ENCODE measurements at places on chromosomes 2 and 18.
A peak's percentile ranks its signal among the peaks of the same experiment; 100 is the strongest.

- DNase-seq, result no peak
Observed at GRCh38 chr2:29233428-29233827, 118.2 kb downstream of the CLIP4 start.

DNA sequence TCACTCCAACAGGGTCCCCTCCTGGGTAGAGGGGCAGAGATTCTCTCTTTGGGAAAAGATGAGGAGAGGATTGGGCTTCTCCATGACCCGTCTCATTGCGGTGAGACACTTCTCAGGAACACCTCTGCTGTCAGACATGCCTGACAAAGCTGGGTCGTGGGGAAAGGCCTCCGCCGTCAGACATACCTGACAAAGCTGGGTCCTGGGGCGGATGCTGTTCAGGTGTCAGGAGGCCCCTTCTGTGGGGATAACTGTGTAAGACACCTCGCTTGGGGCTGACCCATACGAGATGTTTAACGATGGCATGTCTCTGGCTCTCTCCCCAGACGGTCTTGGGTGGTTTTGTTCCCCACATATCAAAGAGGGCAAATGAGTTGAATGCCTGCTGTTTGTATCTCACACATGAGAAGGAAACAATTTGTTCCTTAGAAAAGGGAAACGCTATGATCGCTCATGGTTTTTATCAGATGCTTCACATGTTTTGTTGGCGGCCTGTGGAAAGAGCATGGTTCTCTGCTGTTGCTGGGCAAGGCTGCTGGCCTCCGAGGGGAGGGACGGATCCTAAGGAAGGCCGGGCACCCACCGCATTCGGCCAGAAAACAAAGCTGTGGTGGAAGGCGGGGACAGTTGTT lies 40.8 kb upstream of the PXDN start:
- DNase-seq, result no peak

DNA sequence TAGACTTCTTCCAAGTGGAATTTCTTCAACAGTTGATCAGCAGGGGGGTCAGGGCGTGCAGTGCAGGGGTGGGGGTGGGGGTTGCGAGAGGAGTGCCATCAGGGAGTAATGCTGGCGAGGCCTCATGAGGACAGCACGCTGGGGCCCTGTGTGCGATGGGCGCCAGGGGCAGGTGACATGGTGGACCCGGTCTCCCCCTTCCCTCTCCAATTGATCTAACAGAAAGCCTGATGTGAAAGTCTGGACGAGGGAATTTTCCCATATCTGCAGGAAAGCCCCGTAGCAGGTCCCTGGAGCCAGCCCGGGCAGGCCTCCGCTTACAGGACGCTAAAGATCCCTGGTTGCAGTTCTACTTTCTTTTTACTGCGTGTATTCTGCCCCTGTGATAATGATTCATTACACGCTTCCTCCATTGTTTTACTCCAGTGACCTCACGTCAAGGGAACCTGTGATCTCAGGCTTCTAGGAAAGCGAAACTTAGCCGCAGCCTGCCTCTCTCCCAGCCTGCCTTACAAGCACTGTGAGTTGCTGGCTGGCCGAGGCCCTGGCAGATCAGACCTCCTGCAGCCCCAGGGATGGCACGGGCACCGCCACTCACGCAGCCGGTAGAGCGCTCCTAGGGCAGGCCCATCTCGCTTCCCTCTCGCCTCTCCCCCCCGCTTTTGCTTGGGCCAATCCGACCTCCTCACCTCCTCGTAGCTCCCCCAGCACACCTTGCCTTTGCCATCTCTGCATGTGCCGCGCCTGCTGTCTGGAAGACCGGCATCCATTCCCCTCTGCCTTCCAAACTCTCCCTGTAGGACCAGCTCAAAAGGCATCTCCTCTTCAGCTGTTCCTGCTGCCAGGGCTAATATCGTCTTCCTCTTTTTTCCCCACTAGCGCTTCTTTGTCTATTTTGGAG lies 19.2 kb downstream of the NEURL3 start:
- peak; percentile 72 for DNase-seq

DNA sequence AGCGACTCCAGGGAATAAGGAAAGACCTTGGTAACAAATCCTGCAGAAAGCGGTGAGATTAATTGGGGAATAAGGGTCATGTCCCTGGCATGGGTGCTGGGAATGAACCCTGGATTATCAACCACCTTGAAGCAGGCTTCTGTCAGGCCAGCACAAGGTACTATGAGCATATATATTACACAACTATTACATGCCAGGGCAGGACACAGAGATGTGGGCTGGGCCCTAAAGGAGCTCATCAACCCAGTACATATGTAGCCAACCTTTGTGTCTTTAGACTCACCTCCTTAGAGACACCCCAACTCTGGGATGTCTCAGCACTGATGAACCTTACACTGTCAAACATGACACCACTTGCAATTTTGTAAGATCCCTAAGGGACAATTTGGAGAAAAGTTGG lies 3.4 kb downstream of the SFXN5 start:
- DNase-seq, result no peak

DNA sequence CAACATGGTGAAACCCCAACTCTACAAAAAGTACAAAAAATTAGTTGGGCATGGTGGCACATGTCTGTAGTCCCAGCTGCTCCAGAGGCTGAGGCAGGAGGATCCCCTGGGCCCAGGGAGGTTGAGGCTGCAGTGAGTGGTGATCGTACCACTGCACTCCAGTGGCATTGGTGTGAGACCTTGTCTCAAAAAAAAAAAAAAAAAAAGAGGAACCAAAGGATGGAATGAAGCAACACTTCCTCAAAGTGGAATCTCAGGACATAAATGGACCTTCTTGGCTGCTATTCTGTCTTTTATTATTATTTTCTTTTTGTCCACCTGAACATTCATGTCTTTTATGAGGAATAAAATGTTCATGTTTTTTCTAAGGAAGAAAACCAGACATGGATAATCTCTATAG lies 13.7 kb downstream of the GEMIN6 start:
- no peak for DNase-seq

DNA sequence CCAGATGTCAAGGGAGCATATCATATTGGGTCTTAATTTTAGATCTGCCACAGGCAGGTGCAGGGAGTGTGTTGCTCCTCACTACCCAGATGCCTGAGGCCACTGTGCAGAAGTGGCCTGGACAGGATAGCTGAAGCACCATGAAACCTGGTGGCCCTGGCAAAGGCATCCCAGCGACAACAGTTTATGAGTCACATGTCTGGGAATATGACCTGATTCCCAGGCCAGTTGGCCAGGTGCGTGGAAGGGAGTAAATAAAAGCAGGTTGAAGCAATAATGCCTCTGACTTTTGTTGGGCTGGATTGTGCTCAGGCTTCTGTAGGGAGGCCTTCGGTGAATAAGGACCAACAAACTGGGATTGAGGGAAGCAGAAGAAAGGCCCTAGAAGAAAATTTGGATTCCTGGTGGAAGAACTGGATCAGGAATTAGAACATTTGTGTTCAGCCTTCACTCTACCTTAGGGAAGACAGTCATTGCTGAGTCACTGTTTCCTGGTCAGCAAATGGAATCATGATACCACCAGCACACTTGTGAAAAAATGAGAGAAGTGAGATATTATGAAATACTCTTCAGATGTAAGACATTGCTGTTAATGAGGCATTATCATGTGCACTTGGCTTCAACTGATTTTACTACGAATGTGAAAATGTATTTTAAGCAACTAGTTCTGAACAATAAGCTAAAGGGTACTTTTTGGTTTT lies 78.4 kb upstream of the ZNF516 start:
- DNase-seq, result peak; percentile 40

GRCh38 chr2:241198381-241199279 lies 10.2 kb downstream of the ANO7 start:
- DNase-seq, result no peak

DNA sequence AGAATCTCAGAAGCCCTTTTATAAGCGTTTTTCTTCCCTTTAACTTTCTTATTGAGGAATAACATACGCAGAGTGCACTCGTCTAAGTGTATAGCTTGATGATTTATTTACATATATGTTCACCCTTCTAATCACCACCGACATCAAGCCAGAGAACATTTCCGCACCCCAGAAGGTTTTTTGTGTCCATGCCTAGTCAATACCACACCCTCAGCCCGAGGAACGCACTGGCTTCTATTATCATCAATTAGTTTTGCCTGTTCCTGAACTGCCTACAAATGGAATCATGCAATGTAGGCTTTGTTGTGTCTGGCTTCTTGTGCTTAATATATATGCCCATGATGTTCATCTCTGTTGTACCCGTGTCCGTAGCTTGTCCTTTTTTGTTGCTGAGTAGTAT lies 27.7 kb downstream of the SDC1 start:
- no peak for DNase-seq

- DNase-seq, result no peak
Observed at GRCh38 chr2:134305109-134305491, 51.2 kb downstream of the MGAT5 start.

GRCh38 chr2:140695155-140695554 lies 1435.7 kb downstream of the LRP1B start:
- peak; percentile 69 for DNase-seq

DNA sequence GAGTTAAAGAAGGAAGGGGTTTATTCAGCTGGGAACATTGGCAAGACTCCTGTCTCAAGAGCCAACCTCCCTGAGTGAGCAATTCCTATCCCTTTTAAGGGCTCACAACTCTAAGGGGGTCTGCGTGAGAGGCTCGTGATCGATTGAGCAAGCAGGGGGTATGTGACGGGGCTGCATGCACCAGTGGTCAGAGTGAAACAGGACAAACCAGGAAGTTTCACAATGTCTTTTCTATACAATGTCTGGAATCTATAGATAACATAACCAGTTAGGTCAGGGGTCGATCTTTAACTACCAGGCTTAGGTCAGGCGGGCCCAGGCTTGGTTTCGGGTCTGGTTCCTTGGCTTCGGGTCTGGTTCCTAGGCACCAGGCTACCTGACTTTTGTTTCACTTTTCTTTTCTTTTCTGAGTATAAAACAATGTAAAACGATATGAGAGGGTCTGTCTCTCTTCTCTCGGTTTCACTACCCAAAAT lies 30.1 kb upstream of the LIPG start:
- no peak for DNase-seq

GRCh38 chr2:223056701-223057418 lies 4.9 kb downstream of the KCNE4 start:
- DNase-seq, result no peak

- no peak for DNase-seq
Observed at GRCh38 chr2:40284797-40285196, 167.1 kb downstream of the SLC8A1 start.

GRCh38 chr2:118386641-118387302 lies 298.5 kb downstream of the INSIG2 start:
- peak; percentile 91 for DNase-seq

GRCh38 chr2:141439524-141439923 lies 691.3 kb downstream of the LRP1B start:
- no peak for DNase-seq

DNA sequence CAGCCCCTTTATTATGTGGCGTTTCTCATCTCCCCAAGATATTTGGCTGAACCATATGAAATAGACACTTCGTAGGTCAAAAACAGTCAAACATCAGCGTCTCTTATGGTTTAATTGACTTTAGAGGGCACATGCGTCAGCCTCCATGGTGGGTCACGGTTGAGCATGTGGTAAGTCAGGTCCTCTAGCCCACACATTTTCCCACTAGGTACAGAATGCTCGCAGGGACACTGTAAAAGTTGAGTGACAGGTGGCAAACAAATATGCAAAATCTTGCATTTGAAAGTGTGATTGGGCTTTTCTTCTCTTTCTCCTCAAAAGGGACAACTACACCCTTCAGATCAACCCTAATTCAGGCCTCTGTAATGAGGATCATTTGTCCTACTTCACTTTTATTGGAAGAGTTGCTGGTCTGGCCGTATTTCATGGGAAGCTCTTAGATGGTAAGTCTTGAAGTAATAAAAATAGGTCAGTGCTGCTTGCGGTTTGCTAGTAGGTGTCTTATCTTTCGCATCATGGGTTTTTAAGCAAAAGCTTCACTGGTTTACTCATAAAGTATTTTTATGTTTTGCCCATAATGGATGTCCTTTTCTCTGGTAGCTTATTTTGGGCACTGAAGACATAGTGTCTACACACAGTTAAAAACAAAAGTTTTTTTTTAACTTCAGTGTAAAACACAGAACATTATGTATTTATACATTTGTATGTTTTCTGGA lies 261.3 kb downstream of the ALPK2 start:
- DNase-seq, result no peak

DNA sequence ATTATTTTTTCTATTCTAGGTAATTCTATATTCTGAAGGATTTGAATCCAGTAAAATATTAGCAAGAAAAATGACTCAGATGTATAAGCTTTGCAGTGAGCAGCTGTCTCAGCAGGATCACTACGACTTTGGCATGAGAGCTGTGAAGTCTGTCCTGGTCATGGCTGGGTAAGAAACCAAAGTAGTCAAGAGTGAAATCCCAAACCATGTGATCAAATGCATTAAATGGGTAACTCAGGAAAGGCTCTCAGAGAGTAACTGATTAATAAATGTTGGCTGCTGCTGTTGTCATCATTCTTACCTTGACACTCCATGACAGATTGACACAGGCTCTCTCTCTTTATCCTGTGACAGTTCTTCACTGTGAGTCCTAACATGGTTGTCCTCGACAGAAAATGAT lies 124.1 kb downstream of the DNAH6 start:
- DNase-seq, result no peak

GRCh38 chr2:225030893-225031292 lies 11.4 kb downstream of the DOCK10 start:
- DNase-seq, result no peak

DNA sequence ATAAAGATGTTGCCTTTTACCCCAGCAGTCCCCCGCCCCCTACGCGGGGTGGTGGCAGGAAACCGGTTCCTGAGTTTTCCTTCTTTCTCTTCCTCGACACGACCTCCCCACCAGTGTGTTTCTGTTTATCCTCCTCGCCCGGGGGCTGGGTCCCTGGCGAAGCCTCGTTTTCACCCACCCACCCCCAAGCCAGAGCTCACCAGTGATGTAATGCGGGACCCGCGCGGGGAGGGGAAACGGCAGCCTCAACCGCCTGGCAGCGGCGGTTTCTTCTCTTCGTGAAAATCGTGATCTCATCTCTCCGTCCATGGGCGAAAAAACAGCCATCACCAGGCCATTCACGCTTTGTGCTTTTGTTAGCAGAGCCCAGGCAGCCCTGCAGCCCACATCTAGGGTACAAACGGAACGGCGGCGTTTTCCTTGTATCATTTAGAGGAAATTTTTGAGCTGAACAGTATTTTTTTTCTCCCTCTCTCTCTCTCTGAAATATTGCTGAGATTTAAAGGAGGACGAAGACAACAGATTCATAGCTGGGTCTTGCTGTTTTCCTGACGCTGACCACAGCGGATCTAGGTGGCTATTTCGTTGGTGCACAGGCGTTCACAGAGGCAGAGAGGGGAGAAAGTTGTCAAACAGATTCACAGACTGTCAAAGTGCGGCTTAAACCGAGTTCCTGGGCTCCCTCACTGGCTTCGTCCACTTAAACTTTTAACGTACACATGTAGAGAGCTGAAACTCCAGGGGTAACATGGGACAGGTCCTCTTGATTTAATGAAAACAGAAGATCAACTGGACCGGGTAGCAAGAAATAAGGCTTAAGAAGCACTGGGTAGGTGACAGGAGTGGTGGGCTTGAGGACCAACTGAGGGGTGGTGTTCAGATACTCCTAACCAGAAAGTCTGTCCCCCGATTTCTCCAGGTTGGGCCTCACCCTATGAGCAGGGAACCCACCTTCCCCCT lies 21.9 kb upstream of the PAX3 start:
- no peak for DNase-seq

Measured in fibroblast of skin of back (primary cell).